Nephron progenitor cell (in vitro differentiated cells): ENCODE measurements at places on chromosomes 6 and 20.

DNA sequence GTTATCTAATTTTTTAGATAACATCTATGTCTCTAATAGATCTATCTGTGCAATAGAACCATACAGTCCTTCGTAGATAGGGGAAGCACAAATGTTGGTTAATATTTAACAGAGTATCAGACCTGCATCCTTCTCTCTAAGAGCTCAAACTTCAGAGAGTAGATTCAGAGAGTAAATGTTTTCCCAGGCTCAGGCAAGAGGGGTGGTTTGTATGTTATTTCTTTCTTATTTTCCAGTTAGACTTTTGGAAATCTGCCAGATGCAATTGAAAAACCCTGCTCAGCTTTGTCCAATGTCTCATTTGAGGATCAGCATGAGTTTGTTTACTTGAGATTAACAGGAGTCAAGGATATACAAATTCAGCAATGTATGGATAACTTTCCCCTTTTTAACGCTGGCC lies 361.9 kb downstream of the BCKDHB start:
- no peak for DNase-seq

DNA sequence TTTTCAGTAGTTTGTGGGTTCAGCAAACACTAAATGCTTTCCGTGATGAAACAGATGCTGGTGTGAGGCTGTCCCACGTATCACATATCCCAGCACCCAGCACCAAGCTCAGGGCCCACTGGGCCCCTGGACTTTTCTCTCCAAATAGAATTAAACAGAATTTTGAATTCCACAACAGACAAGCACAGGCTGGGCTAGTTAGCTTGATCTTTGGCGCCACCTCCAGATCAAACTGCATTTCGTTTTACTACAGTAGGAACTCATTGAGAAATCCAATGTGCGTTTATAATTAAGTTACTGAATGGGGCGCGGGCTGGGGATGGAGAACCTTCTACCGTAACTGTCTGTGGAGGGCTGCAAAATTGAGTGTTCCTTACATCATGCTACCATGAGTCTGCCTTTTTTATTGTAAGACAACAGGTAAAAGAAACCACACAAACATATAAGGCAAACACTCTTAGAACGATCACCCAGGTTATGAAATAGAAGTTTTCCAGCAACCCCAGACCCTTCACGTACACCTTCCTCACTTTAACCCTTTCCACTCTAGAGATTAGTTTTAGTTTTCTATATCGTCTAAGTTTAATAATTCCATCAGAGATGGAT lies 107.8 kb downstream of the ZFP64 start:
- peak; percentile 70 for DNase-seq

DNA sequence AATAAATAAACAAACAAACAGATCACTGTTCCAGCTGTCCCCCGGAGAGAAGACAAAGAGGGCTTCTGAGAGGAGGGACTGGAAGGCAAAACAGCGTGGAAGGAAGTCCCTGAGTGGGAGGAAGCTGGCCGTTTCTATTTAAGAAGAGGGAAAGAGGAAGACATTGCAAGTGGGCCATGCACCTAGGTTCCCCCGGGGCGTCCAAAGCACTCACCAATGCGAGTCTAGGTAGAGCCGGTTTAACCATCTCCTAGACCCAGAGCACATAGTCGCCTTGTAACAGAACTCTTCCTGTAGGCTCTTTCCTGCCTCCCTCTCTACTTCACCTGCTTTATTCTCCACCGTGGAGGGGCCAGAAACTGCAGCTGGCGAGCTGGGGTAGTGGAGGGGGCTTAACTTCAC lies 158.4 kb downstream of the ZDHHC14 start:
- DNase-seq: no peak

DNA sequence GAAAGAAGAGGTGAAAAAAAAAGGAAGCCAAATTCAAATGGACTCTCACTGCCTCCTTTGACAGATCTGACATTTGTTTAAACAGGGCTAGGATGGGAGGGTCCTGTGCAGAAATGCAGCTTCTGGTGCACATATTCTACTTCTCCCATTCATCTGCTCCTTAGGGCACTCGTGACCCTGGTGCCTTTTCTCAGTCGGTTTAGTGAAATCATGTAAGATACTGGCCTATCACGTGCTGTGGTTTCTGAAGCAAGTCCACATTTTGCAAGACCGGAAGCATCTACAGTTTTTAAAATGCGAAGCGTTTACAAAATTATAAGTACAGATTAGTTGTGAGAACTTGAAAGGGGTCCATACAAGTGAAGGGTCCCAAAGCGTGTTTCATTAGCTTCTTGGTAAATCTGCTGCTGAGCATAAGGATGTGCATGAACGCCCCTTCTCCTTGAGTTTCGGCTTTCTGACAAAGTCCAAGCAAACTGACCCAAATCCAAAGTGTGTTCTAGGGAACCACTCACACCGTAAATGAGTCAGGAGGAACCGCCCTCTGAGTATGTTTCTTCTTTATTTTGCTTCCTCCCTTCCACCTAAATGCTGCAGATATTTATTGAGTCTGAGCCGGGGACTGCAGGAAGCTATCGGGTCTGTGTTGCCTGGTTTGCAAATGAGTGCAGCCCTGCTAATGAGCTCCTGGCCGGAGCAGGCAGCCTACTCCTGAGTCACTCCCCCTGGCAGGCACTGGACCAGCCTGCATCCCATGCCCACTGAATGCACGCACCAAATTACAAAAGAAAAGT lies 323.8 kb upstream of the JARID2 start:
- DNase-seq: no peak

DNA sequence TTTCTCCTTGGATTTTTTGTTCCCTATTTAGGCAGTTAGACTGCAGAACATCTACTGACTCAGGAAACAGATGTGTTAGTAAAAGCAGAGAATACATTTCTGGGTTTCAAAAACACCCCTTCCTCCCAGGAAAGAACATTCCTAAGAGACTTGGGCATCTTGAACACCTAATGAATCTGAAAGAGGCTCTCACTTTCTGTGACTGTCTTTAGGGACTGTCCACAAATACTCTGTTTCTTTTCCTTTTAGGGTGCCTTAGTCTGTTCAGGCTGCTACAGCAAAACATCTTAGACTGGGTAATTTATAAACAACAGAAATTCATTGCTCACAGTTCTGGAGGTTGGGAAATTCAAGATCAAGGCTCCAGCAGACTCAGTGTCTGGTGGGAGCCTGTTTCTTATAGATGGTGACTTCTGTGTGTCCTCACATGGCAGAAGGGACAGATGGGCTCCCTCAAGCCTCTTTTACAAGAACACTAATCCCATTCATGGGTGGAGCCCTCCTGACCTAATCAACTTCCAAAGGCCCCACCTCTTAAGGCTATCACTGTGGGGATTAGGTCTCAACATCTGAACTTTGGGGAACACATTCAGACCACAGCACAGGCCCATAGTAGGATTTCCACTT lies 19.4 kb upstream of the CCN5 start:
- no peak for DNase-seq
